ENCODE measurements at places on chromosomes 7 and 10. TPM values are rescaled to one million over a fixed set of nuclear protein-coding genes. Genes with fewer than 3 reads are reported as not detected.

- DNase-seq: no peak
Measured at GRCh38 chr10:79070606-79071395, 2.0 kb downstream of the ZMIZ1 start.

GRCh38 chr10:48655411-48656240 lies 29.0 kb upstream of the WDFY4 start:
- DNase-seq: no peak

GRCh38 chr10:35992107-35992506 lies 350.0 kb upstream of the FZD8 start:
- DNase-seq: no peak

- DNase-seq: peak; percentile 90
Measured at GRCh38 chr10:12348870-12349628, at the start of gene CAMK1D. Gene CAMK1D, plus strand, starts transcription at chr10:12349547.

DNA sequence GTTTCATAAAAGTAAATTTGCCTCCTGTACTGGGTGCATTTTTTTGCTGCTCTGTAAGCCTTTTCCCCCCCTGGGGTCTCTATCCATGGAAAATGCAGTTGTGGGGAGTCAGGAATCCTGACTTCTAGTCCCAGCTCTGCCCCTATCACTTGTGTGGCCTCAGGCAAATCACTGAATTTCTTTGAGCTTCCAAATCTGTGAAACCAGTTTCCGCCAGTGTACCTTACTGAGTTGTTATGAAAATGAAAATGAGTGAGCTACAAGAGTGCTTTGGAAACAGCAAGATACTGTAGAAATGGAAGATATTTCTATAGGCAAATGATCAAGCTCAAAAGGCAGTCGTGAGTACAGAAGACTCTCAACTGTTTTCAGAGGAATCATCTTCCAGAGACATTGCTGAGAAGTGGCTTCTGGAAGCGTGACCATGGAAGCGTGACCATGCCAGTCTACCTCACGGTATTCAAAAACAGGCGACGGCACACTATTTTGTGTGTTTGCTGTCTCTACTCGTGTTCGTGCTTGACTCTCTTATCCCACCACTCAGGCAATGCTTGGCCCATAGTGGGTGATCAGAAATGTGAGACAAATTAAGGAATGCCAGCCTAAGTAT lies 107.4 kb downstream of the ATXN7L1 start:
- DNase-seq: no peak

DNA sequence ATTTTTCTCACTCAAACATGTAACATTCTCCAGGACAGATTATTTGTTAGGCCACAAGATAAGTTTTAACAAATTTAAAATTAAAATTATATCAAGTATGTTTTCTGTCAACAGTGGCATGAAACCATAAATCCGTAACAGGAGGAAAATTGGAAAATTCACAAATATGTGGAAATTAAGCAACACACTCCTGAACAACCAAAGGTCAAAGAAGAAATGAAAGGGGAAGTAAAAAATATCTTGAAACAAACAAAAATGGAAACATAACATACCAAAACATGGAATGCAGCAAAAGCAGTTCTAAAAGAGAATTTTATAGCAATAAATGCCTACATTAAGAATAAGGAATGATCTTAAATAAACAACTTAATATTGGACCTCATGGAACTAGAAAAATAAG lies 147.3 kb downstream of the ZEB1 start:
- no peak for DNase-seq

GRCh38 chr7:11716185-11716584 lies 115.8 kb downstream of the THSD7A start:
- no peak for DNase-seq

DNA sequence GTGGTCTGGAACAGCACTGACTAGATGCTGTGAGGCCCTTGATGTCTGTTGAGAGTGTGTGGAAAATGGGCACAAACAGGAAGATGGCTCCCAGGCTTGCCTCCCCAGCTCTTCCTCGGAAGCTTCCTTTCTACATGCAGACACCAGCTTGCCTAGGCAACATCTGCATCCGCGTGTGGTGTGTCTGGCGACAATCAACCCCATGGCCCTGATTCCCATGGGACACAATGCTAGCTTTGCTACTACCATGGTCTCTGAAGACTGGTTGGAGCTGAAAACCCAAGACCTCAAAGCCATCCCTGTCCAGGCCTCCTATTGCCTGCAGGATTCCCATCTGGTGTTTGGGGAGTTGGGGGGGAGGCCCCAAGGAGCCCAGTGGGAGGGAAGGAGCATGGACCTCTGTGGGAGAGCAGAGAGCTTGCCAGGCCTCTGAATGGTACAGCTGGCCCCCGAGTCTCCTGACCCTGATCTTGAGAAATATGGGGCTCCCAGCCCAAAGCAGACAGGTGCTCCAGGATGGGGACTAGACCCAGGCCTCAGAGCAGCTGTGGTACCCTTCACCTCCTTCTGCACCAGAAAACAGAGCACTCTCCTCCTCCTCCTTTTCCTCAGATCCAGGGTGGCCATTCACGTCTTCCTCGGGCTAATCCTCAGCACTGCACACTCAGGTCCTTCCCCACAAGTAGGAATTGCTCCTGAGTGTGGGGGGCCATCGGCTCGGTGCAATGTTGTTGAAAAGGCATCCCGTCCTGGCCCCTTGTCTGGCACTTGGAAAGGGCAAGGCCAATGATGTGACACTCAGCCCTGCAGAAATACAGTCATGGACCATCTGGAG lies 57.6 kb downstream of the ARHGAP22 start:
- DNase-seq: no peak

DNA sequence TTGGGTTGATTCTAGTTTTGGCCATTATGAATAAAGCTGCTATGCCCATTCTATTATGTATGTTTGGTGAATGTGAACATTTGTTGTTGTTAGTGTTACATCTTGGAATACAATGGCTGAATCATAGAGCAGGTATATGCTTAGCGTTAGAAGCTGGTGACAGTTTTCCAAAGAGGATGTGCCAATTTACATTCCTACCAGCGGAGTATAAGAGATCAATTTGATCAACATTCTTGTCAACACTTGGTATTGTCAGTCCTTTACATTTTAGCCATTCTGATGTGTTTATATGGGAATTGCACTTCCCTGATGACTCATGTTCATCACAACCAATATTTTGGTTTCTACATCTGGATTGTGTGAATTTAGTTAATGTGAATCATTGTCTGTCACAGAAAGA lies 37.8 kb upstream of the COBL start:
- no peak for DNase-seq

GRCh38 chr7:57651006-57651405 lies 201.0 kb downstream of the ZNF716 start:
- DNase-seq: no peak

GRCh38 chr10:67487199-67487598 lies 208.8 kb downstream of the CTNNA3 start:
- DNase-seq: no peak

- no peak for DNase-seq
Measured at GRCh38 chr10:79018521-79019011, 50.2 kb upstream of the ZMIZ1 start.

DNA sequence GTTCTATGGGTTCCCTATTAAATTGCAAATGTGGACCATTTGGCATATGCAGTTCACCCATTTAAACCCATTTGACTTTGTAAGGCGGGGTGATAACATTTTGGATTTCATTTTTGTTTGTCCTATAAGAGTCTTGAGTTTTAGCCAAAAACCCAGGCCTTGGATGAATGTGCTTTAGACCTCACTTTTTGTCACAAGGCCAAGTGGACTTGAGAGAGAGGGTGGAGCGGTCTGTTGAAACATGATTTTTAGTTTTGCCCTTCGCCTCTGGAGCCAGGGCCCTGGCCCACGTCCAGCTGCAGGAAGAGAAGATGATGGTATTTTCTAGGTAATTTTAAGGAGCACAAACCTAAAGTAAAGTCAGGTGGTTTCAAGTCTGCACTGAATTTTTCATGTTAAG lies 260.1 kb downstream of the SLC25A13 start:
- no peak for DNase-seq

DNA sequence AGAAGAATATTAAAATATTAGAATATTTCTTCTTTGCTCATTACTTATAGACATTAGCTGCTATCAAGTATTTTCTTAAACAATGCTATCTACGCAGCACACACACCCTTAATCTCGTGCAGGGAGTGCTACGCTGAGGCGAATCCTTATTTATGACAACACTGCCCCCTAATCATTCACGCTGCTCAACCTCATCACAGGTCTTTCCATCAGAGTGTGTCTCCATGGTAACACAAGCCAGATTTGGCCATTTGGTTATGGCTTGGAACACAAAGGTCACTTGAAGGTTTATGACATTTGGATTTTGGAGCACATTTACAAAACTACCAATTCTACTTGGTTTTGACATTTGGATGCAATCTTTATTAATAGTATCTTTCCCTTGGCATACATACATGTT lies 45.4 kb upstream of the MYO3A start:
- DNase-seq: no peak

DNA sequence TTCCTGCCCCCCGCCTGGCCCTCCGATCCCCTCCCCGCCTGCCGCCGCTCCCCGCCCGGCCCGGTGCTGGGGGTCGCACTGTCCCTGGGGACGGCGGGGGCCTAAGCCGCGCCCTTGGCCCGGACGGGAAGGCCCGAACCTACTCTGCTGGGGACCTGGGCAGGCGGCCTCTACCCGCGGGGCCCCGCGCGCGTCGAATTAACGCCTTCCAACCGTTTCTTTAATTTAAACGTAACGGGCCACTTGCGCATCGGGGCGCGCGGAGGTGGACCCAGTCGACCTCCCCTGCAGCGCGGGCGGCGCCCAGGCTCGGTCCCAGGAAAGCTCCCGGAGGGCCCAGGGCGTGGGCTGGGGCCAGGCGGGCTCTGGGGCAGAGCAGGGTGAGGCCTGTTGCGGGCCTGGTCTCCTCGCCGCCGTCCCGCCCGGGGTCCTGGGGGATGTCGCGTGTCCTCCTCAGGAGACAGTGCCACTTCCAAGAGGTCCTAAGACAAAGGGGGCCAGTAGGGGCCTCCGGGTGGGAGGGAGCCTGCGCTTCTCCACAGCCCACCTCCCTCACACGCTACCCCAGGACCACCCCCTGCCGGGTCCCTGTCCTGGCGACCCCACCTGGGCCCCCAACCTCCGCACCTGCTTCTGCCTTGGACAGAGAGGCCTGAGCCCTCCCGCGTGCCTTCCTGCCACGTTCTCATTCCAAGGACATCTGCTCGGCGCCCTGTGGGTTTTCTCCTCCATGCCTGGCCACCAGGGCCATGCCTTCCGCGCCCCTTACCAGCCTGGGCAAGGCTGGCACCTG lies 658 bp upstream of the PTPRN2 start:
- DNase-seq: no peak

DNA sequence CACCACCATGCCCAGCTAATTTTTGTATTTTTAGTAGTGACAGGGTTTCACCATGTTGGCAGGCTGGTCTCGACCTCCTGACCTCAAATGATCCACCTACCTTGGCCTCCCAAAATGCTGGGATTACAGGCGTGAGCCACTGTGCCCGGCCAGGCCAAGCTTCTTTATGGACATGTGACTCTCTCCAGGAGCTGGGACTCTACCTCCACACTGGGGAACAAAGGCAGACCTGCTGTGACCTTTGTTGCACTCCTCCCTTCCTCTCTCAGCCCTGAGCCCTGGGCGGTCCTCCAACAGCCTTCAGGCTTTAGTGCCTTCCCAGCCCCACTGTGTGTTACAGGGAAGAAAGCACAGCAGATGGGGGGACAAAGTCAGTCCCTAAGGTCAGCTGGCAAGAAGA lies 55.0 kb upstream of the DUSP5 start:
- DNase-seq: no peak

GRCh38 chr10:103613616-103614015 lies 120.1 kb downstream of the NEURL1 start:
- DNase-seq: no peak

DNA sequence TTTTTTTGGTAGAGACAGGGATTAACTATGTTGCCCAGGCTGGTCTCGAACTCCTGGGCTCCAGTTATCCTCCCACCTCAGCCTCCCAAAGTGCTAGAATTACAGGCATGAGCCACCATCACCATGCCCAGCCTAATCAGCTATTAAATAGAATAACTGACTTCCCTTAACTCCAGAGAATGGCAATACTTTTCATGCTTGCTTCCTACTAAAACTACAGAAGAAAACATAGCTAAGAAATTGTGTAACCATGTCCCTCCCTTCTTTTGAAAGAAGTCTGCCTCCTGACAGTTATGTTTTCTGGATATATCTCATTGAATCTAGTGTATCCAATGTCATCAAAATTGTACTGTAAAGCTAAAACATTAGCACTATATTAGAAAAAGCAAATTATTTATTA lies 95.6 kb downstream of the KMT2C start:
- no peak for DNase-seq

Gene CEP41
- 35.4 TPM for total RNA-seq

Gene TMEM178B
- not detected for total RNA-seq

Gene PTPRZ1
- not detected for total RNA-seq

Gene EIF4EBP2
- 64.4 TPM for total RNA-seq

Gene C10orf90
- total RNA-seq: not detected

Gene ACTA2
- 3.3 TPM for total RNA-seq

Gene NOS3
- 0.78 TPM for total RNA-seq

Gene ABCF2
- 28.6 TPM for total RNA-seq

Gene OPN1SW
- not detected for total RNA-seq

Data from OCI-LY7 (cell line).